ENCODE measurements at places on chromosomes 1 and 21.

DNA sequence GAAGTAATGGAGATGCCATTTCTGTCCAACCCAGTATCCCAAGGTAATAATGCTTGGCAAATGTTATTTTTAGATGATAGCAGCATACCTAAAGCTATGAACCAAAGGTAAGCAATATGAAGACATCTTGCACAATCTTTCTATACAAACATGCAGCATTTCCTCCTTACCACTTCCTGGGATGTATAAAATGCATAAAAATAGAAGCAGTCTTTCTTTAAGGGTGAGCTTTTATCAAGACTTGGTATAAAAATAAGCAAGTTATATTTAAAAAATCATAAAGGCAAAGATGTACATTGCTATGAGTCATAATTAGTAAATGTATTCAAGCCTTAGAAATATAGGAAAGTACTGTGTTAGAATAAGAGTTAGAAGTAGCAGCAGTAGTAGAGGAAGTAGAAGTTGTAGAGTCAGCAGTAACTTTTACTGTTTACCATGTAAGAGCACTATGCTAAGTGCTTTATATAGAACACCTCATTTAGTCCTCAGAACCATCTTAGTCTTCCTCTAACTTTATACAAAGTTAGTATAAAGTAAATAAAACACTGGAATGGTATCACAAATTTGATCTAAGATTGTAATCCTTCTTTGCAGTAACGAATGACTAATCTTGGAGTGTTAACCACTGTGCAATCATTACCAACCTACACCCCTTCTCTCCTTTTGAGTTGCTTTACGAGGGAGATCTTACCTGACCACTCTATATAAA lies 371.3 kb downstream of the VAV3 start:
- no peak for DNase-seq

DNA sequence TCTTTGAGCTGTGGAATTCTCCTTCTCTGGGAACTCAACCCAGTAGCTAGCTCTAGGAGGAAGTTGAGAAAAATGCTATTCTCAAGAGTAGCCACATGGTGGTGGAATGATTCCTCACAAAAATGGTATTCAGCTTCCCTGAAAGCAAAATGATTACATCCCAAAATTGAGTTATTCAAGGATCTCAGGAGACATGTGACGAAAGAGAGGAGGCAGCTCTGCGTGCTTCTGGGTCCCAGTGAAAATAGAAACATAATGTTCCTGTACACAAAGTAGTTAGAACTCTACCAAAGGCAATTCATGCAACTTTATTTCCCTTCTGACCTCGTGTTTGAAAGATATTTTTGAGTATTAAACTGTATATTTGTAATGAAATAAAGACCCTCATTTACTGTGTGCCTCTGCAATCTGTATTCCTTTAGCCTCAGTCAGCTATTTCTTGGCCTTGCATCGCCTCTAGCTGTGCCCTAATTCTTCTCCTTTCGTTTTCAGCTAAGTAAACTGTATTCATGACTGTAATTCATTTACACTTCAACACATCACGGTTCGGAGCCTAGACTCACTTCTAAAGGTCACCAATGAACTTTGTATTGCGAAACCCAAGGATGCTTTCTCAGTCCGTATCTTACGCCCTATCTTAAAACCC lies 167.3 kb downstream of the FASLG start:
- no peak for DNase-seq

GRCh38 chr1:248585266-248585665 lies 10.7 kb upstream of the OR2T34 start:
- no peak for DNase-seq

GRCh38 chr1:229203030-229203751 lies 67.7 kb upstream of the RAB4A start:
- no peak for DNase-seq

GRCh38 chr1:56957931-56958330 lies 7.9 kb downstream of the C8B start:
- no peak for DNase-seq

DNA sequence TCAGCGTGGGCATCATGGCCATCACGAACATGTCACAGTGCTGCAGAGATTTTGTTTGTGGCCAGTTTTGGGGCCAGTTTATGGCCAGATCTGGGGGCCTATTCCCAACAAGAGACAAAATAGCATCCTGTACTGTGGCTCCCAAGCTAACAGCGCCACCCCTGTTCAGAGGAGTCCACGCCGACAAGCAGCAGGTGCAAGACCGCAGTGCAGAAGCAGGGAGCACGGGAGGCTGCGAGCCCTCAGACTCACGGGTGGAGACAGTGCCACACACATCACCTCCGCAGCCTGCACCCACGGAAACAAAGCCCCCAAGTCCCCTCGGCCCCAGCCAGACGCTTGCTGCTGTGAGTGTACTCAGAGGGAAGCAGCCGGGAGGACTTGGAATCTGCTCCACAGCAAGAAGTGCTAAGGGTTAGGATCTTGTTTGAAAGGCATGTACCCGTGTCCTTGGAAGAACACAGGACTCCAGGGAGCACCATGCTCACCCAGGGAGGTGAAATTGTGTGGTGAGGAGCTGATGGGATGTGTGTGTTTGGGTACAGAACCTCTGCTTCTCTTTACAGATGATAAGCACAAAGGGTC lies 7.1 kb downstream of the TCP10L start:
- DNase-seq: no peak

GRCh38 chr1:87905651-87906050 lies 577.0 kb downstream of the LMO4 start:
- no peak for DNase-seq

DNA sequence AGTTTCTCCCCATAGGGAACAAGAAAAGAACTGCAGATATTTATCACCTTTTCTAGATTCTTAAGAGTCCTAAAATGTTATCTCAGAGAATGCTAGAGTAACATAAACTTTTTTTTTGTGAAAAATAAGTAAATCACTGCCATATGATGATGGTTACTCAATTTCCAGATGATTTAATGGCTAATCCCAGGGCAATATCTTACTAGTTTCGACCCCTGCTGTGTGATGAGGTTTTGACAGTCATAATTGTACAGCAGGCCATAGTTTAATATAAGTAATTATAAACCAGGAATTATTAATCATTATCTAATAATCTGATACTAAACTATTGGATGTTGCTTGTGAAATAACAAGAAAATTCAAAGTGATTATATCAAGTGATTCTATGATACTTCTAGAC lies 210.6 kb downstream of the HLX start:
- DNase-seq: no peak
